ENCODE measurements at places on chromosomes 11 and 22. TPM values are rescaled to one million over a fixed set of nuclear protein-coding genes. Genes with fewer than 3 reads are reported as not detected.

SLC5A1 gene
- not detected for total RNA-seq

C22orf15 gene
- not detected for total RNA-seq

LRRC74B gene
- total RNA-seq: 2.6 TPM

EPS8L2 gene
- 76.7 TPM for total RNA-seq

C22orf23 gene
- not detected for total RNA-seq

BEST1 gene
- 30.9 TPM for total RNA-seq

C11orf42 gene
- total RNA-seq: not detected

TEX12 gene
- not detected for total RNA-seq

CCDC15 gene
- not detected for total RNA-seq

SYT8 gene
- total RNA-seq: not detected

DNA sequence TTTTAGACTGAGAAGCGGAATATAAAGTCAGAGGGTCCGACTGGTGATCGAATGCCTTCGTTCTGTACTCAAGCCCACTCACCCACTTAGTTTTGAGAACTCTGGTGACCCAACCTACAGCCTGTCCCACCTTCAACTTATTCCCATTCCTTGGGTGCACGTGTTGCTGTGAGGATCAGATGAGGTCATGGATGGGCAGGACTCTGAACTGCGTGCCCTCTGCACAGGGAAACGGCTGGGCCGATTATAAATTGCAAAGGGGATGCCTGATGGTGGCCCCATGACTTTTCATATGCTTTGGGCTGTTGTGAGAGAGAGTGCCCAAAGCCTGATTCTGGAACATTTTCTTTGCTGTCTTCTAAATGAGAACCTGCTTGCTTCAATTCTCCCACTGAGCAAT, 16.0 kb upstream of the EHF start:
- DNase-seq: no peak

DNA sequence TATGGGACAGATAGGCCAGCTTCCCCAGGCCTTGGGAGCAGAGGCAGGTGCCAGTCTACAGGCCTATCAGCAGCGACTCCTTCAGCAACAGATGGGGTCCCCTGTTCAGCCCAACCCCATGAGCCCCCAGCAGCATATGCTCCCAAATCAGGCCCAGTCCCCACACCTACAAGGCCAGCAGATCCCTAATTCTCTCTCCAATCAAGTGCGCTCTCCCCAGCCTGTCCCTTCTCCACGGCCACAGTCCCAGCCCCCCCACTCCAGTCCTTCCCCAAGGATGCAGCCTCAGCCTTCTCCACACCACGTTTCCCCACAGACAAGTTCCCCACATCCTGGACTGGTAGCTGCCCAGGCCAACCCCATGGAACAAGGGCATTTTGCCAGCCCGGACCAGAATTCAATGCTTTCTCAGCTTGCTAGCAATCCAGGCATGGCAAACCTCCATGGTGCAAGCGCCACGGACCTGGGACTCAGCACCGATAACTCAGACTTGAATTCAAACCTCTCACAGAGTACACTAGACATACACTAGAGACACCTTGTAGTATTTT, 26.6 kb upstream of the L3MBTL2 start:
- DNase-seq: peak; percentile 67

DNA sequence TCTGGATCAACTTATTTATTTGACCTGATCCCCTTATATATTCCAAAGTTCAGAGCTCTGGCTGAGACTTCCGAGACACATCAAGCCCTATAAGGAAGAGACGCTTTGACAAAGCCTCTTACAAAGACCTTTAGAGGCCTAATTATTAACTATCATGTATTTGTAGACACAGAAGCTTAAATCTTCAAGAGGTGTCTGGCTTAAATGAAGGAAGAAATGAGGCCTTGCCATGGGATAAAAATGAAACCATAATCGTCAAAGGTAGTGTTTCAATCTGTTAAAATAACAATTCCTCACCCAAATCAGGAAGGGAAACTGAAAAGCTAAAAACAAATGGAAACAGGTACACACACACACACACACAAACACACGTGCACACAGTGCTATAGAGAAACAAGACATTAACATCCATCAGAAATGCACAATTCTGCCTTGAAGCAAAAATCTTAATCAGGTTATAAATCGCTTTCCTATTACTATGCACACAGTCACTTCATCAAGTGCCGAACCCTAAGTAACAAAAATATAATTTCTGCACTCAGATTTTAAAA, 50.2 kb downstream of the PITPNB start:
- no peak for DNase-seq

DNA sequence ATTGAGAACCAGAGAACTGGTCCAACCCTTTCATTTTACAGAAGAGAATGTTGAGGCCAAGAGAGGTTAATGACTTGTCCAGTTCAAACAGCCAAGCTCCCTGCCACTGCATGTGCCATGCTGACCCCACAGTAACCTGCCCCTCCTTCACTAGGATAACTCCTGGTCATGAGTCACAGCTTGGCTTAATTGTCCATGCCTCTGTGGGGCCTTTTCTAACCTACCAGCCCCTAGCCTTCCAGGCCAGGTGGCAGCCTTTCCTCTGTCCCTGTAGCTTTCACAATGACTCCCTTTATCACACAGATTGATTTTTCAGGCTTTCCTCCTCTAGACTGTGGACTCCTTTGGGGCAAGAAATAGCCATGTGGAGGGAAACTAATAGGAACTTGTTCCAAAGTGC, 97.2 kb downstream of the PIWIL4 start:
- no peak for DNase-seq

DNA sequence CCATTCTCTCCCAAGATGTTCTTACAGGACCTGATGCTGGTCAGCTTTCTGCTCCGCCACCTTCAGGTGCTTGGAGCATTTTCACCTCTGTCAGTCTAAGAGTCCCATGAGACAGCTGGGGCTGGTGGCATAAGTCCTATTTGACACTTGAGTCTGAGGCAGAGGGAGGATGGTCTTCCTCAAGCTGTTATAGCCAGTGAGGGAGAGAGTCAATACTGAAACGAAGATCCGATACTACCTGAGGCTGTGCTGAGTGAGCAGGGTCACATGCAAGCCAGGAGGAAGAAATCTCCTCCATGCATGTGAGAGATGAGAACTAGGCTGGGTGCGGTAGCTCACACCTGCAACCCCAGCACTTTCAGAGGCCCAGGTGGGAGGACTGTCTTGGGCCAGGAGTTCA, 5.6 kb downstream of the ZFPL1 start:
- DNase-seq: no peak

DNA sequence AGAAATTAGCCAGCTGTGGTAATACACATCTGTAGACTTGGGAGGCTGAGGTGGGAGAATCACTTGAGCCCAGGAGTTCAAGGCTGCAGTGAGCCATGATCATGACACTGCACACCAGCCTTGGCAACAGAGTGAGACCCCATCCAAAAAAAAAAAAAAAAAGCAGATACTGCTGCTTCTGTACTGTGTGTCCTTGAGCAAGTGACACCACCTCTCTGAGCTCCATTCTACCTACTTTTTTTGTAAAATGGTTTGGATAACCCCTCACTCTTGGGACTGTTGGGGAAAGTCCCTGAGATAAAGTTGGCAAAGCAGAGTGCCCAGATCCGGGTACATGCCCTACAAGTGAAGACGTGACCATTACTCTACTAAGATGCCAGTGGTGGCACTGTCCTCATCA, 2.7 kb downstream of the SEC14L3 start:
- no peak for DNase-seq

- no peak for DNase-seq
Observed at GRCh38 chr11:69114811-69115523, 40.8 kb upstream of the SMIM38 start.

- DNase-seq: no peak
Observed at GRCh38 chr11:114131461-114131864, 72.0 kb downstream of the ZBTB16 start.

- DNase-seq: peak; percentile 50
Observed at GRCh38 chr11:7899418-7899817, 31.6 kb downstream of the OR10A6 start.

GRCh38 chr11:58286249-58286648, 18.2 kb upstream of the OR10W1 start:
- no peak for DNase-seq

DNA sequence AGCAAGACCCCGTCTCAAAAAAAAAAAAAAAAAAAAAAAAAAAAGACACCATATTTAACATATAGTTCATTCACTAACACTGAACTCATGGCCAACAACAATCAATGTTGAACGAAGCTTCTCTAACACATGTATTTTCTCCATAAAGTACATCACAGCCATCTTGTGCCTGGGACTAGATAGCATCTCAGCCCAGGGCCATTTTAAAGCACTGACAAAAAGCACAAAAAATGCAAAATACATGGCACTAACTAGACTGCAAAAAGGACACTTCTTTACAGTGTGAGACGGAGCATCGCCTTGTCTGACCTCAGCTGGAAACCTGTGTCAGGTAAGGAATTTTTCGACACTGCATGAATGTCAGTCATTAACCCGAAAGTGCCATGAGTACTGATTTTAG, 23.3 kb downstream of the KIAA0930 start:
- no peak for DNase-seq

DNA sequence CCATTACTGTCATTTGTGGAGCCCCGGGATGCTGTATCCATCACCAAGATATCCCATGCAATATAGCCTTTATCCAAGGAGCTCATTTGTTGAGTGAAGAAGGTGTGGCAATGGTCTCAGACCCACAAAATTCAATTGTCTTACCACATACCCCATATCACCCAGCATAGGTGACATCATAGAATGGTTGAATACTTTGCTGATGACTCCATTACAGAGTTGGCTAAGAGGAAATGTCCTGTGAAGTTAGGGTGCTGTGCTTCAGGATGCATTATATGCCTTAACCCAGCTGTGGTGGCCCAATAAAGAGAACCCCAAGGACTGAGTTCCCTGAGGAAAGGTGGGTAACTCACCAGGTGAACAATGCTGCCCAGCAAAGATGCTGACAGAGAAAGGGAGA, 113.7 kb downstream of the EFCAB6 start:
- DNase-seq: no peak

DNA sequence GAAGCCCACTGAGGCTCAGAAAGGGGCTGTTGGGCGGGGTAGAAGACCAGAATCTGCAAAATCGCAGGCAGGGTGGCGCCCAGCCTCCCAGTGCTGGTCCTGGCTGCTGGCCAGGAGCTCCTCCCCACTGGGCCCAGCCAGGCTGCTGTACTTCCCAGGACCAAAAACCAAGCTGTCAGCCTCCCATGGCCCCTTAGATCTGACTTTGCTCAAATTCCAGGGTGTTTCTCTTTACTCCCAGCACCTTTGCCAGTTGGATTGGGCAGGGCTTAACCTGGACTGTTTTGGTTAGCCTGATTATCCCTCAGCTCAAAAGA, 44.2 kb upstream of the WEE1 start:
- DNase-seq: no peak

GRCh38 chr11:4541071-4541470, 3.9 kb upstream of the OR52M1 start:
- no peak for DNase-seq

GRCh38 chr11:127890030-127890615, 697.2 kb downstream of the ETS1 start:
- DNase-seq: no peak
